ENCODE measurements at places on chromosomes 7 and 10.

GRCh38 chr10:95501203-95502094 is 59.7 kb downstream of the SORBS1 start:
- DNase-seq: no peak

DNA sequence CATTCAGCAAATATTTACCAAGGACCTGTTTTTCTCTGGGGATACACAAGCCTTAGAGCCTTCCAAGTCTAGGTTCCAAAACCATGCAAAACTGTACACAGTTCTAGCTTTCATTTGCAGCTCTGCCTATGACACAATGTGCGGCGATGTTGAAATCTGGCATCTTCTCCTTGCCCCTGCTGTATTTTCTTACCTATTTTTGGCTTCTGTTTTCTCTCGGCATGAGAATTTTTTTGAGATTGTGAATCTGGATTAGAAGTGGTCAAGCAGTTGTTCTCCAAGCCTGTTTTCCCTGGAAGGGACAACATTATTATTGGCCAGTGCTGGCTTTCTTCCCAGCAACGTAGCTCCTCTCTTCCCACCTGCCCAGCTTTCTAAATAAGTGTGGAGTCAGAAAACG is 176.3 kb downstream of the CREB5 start:
- no peak for DNase-seq

- no peak for DNase-seq
These were observed 65.2 kb upstream of the SYPL1 start for GRCh38 chr7:106177300-106177690.

DNA sequence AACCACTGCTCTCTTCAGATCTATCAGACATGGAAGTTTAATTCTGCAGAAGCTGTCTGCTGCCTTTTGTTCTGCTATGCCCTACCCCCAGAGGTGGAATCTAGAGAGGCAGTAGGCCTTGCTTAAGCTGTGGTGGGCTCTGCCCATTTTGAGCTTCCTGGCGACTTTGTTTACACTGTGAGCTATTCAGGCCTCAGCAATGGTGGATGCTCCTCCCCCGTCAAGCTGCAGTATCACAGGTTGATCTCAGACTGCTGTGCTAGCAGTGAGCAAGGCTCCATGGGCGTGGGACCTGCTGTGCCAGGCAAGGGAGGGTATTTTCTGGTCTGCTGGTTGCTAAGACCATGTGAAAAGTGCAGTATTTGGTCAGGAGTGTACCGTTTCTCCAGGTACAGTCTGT is 45.1 kb upstream of the CDK14 start:
- DNase-seq: no peak

- DNase-seq: no peak
These were observed 44.2 kb upstream of the C10orf71 start for GRCh38 chr10:49254556-49255318.

All from GM04503 (cell line).